ENCODE measurements at places on chromosomes 2 and 18.

DNA sequence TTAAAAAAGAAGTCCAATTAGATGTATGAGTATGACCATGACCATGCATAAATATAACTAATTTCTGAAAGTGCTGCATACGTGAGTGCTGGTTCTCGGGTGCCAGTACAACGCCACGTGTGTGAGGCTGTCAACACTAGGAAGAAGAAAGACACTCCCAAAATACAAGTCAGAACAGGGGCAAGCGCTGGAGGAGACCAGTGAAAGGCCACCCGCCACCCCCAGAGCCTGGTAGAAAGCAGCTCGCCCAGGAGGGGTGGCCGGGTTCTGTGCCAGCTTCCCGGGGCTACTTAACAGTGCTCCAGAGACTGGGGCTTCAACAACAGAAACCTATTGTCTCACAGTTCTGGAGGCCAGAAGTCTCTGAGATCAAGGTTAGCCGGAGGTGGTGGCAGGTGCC lies 147.6 kb downstream of the RTP5 start:
- no peak for DNase-seq

DNA sequence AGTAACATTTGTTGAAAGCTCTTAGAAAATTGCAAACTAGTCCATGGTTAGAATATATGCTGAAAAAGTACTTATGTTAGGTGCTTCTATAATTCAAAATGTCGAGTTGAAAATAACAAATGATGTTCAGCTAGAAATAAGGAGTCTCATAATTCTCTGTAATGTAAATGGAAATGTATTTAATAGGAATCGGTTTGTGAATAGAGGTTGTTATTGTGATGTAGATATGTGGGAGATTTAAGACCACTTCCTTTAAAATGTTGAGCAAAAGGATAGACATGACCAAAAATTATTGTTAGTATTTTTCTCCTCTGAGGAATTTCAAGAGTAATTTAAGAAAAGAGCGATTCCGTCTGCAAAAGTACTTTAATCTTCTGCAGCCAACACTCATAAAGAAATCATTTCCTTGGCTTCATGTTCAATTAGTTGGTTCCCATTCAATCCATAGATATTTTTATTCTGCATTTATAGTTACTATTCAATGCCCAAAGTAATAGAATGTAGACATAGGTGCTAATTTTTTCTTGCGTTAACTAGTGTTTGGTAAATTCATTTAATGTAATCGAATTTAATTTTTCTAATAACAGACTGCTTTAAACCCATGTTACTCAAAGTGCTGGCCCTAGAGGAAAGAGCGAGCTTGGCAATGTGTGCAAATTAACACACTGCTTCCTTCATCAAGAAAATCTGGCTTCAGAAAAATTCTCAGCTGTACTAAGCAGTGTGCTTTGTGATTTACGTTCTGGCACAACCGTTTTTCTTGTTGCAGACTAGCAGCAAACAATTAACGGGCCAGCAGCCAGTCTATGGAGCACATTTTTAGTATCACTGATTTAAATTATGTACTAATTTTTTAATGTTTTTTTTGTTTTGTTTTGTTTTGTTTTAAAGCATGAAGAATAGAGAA lies 32.2 kb downstream of the FN1 start:
- no peak for DNase-seq

- DNase-seq = no peak
These were observed 5.0 kb upstream of the ZBTB14 start for GRCh38 chr18:5300476-5301010.

GRCh38 chr2:141364821-141365220 lies 766.0 kb downstream of the LRP1B start:
- no peak for DNase-seq

GRCh38 chr18:9449600-9450414 lies 25.5 kb upstream of the RALBP1 start:
- DNase-seq = no peak

- no peak for DNase-seq
These were observed 61.3 kb downstream of the LONRF2 start for GRCh38 chr2:100260712-100261620.

DNA sequence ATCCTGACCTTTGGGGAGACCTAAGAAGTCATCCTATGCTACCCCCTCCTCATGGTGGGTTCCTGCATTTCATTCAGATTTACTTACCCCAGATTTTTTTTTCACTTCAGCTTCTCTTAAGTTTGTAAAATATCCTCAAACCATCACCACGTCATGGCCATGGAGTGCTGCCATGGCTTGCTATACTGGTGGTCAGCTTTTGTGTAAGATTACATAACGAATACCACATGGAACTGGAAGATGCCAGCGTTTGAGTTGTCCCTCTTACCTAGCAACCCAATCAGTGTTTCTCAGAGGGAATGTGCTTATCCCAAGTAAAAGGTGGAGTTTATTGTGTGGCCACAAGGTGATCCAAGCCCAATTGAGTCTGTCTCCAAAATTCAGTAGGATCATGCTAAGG lies 148.6 kb upstream of the ALPP start:
- no peak for DNase-seq
